ENCODE measurements at places on chromosomes 6 and 20.

DNA sequence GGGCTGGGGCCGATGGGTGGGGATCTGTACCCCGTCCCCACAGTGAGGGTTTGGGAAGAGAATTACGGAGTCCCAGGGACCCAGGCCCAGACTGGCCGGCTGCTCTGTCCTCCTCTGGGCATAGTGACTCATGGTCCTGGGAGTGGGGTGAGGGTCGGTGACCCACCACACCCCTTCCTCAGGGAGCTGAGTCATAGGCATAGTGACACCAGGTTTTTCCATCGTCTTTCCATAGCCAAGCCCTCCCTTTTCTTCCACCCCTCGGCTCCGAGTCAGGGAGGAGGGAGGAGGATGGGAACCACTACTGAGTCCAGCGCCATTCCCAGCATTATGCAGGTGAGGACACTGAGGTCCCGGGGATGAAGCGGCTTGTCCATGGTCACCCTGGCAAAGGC is 8.9 kb downstream of the CYP21A2 start:
- DNase-seq = no peak

GRCh38 chr20:46100988-46101387 is 11.2 kb upstream of the NCOA5 start:
- DNase-seq = no peak

DNA sequence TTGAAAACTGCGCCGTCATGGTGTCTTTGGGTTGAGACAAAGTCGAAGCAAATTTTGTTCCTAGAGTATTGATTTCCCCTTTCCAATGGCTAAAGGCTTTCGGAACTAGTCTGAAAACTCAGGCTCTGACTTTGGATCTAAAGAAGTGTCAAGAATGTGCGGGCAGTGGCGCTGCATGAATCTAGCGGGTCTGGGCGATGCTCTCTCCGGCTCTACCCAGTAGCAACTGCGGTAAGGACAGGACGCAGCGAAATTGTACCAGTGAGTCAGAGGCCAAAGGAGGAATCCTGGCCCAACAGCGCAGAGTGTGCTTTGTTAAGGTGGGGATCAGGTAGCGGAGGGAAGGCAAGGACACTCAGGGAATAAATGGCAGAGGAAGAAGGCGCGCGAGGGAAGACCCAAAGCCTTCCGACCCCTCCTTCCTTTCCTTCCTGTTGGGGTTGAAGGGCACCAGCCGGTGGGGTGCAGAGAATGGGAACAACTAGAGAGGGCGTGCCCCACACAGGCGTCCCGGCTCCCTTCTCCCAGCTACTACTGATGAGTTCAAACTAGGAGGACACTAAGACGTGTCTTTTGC is 32.1 kb downstream of the HLA-F start:
- no peak for DNase-seq

GRCh38 chr20:63372971-63373885 is 12.1 kb upstream of the CHRNA4 start:
- DNase-seq = no peak

Data from GM20000 (cell line).